ENCODE measurements at places on chromosomes 3 and 15.

DNA sequence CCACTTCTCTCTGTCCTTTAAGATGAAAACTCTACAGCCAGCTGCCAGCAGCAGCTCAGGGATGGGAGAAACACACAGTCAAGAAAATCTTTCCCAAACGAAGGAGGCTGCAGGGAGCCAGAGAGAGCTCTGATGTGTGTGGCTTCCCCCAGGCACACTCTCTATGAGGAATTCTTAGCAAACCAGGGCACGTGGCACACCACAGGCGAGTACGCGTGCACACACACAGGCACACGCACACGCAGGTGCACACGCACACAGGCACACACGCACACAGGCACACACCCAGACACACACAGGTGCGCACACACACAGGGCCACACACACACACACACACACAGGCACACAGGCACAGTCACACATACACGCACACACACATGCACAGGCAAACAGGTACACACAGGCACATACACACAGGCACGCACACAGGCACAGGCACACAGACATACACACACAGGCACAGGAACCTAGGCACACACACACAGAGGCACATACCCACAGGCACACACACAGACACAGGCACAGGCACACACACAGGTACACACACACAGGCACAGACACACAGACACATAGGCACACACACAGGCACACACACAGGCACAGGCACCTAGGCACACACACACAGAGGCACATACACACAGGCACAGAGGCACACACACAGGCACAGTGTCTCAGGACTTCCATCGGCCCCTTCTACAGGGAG, 91.5 kb upstream of the ATP2B2 start:
- DNase-seq, result no peak

DNA sequence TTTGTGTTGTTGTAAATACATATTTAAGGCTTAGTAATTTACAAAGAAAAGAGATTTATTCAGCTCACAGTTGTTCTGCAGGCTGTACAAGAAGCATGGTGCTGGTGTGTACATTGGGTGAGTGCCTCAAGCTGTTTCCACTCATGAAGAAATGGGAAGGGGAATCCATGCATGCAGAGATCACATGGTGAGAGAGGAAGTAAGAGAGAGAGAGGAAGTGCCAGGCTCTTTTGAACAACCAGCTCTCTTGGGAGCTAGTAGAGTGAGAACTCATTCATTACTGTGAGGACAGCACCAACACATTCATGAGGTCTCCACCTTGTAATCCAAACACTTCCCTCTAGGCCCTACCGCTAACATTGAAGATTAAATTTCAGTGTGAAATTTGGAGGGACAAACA, 909.2 kb downstream of the NSUN3 start:
- no peak for DNase-seq

- DNase-seq, result no peak
Observed at GRCh38 chr3:44920081-44920480, 45.7 kb downstream of the TGM4 start.

DNA sequence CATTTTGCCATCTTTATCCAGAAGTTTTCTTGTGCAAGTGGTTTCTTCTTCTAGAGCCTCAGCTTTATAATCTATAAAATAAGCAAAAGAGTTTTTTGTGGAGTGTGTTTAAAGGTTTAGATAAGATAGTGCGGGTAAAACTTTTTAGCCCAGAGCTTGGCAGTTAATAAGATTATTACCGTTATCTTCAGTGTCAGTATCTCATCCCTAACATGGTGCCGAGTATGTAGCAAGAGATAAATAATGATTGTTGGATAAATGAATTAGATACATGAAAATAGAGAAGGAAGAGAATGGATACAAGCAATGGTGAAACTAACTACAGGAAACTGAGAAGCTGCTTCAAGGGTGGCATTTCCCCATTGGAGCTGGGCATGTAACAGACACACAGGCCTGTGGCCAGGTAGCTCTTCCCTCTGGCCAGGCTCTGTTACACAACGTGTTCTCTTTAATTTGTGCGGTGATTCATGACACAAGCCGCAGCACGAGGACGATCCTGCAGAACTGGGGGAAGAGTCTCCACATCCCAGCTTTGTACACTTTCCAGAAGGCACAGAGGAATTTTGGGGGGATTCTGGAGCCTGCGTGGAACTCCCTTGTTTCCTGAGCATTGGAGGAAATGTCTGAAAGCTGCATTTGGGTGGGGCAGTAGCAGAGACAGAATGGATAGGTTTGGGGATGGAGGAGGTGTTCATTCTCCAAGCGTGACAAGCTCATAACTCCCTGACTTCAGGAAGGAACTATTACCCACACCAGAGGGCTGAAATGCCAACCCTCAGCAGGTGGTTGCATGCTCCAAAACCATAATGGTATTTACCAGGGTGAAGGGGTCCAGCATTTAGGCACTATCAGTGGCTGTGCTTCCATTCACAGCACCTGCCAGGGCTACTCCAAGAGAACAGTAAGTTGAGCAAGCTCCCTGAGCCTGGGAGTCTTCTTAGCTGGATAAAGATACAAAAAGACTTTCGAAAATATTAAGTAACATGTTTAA, 14.2 kb upstream of the ST6GAL1 start:
- no peak for DNase-seq

GRCh38 chr3:190101320-190102011, 19.2 kb downstream of the P3H2 start:
- DNase-seq, result no peak

Data from RWPE2 (cell line).